ENCODE measurements at places on chromosomes 16 and 17.

- no peak for DNase-seq
These were observed 489.4 kb upstream of the HSBP1 start for GRCh38 chr16:83318390-83318789.

DNA sequence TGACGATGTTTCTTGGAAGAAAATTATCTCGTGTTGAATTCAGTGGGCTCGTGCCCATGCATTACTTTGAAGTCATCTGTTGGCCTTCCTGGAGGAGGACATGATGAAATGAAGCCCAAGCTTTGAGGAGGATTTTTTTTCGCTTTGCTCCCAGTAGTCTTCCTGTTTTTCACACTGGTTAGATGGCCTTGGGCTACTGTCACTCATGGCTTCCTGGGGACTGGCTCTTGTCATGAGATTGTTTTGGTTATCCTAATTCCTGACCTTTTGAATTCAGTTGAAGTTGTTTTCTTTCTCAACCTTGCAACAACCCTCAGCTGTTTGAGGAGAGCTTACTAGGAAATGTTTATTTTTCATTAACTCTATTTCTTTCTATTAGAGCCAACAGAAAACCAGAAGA, 430.7 kb downstream of the HS3ST3B1 start:
- DNase-seq: no peak

DNA sequence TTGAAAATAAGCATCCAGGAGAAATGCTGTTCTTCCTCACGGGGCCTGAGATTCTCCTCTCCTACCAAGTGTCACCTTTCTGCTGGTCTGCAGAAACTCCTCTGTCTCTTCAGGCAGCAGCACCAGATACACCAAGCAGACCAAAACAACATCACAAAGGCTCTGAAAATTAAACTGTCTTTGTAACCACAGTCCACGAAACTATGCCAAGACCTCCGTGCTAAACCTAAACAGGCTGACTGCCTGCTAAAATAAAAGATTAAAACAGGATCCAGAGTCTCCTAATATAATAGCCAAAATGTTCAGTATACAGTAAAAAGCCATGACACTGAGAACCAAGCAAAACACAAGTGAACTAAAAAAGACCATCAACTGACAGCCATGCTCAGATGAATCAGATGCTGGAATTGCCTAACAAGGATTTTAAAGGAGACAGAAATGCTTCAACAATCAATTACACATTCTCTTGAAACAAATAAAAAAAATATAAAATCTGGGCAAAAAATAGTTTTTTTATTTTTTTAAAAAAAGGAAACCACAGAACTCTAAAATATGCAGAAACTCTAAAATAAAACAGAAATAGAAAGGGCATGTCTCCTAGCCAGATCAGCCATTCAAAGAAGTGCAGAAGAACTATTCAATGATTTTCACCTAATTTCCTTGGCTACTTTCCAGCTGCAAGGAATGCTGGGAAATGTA, 50.3 kb upstream of the TOX3 start:
- DNase-seq: no peak

- no peak for DNase-seq
These were observed 18.8 kb downstream of the LGALS3BP start for GRCh38 chr17:78960928-78961327.

DNA sequence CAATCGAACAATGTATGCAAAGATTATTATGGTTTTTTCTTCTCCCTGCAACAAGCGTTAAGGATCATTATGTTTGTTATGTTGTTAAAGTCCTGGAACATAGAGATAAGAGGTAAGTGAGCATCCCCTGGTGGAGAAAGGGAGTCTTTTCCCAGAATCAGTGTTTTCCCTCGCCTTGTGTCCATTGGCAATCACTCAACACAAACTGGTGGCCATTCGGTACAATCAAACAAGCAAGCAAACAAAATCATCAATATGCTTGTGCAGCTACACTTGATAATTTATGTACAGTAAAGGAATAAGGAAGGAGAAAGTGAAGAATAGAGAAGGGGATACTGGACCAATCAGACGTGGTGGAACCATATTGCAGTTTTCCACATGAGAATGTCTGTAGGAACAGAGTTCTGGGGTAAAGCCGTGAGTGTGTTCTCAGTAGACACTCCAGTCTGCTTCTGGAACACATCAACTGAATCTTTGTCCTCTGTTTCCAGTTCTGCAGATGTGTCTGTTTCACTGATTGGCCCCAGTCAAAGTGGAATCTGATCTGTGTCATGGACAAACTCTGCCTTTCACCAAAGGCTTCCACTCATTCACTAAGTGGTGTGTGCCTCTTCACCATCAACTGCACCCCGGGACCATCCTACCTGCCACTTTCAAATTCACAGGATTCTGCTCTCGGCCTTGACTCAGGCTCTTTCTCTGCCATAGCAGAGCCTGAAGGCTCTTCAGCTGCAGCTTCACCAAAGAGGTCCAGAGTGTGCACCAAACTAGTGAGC, 169.5 kb downstream of the AHSP start:
- no peak for DNase-seq

DNA sequence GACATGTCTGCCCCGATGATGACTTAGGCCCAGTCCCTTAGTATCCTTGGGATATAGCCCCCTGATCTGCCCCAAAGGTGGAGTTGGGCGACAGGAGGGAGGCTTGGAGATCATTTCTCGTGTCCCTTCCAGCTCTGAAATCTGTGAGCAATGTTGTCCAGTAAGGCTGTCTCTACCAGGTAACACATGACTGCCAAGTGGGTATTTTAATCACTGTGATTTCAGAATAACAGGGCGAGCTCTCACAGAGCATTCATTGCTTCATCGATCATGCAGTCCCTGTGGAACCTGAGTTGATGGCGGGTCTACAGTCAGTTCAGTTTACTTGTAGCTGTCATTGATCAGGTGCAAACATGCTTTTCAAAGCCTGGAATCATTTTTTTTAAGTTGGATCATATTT, 39.2 kb downstream of the KSR1 start:
- no peak for DNase-seq

DNA sequence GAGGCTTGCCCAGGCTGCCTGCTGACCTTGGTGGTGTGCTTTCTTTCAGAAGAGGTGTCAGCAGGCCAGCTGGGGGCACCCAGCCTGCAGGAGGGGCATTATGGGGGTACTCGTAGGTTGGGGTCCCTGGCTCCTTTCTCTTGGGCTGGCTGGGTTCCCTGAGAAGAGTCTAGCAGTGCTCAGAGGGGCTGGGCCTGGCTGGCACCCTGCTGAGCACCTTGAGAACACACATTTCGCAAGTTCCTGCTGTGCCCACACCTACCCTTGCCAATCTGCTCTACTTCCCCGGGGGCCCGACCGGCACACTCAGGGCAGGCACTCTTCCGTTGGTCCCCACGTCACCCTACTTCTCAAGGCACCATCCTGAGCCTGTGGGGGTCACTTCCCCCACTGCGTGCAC, 5.1 kb downstream of the CEMP1 start:
- DNase-seq: no peak

DNA sequence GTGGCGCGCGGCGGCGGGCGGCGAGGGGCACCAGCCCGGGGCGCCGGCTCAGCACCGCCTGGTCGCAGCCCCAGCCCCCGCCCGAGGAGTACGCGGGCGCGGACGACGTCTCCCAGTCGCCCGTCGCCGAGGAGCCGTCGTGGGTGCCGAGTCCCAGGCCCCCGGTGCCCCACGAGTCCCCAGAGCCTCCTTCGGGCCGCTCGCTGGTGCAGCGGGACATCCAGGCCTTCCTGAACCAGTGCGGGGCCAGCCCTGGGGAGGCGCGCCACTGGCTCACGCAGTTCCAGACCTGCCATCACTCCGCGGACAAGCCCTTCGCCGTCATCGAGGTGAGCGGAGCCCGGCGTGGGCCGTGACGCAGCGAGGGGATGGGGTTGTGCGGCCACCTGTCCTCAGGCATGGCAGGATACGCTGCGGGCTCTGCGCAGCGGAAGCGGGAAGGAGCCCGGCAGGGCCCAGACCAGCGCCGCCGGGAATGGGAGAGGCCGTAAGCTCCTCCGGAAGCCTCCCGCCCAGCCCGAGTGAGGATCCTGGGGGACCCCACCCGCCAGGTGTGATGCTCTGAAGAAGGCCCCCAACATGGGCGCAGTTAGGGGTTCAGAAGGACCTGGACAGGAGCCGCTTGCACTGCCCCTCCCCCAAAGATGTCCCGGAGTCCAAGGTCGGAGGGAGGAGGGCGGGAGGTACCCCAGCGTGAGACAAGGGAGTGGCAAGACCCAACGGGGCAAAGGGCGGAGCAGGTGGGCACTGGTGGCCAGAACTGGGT, 522 bp downstream of the NAGS start:
- DNase-seq: peak; percentile 24

DNA sequence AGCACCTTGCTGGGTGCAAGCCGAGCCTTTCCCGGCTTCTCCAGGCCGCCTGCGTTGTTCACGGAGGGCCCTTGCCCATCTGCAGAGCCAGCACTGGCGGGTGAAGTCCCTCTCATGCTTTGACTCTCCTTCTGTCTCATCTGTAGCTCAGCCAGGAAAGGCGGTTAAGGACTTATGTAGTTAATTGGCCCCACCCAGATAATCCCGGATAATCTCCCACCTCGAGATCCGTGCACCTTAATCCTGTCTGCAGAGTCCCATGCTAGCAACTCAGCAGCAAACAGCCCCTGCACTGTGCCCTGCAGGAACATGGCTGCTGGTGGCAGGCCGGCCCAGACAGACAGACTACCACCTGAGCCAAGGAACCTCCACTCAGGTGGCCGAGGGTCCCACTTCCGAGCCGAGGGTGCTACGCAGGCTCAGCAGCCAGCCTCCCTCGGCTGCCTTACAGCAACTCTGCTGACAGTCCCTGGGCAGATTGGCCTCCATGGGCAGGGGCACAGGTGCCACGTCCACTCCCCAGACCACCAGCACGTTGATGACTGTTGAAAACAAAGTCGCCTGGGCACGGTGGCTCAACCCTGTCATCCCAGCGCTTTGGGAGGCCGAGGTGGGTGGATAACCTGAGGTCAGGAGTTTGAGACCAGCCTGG, 16.9 kb downstream of the RAB40C start:
- no peak for DNase-seq

DNA sequence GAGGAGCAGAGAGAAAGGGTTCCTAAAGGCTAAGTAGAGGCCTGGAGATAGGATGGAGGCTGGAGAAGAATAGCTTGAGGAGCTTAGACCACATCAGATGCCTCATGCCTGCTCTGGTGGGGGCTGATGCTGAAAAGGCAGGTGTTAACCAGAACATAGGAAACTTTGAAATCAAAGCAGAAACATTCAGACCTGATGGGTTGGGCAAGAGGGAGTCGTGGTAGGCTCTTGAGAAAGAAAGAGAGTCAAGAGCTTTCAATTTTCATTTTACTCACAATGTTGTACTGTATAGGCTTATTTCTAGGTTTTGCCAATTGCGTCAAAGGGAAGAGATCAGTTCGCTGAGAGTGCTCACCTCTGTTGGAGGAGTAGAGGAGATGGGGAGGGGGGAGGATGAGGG, 406.6 kb upstream of the SALL1 start:
- DNase-seq: no peak

DNA sequence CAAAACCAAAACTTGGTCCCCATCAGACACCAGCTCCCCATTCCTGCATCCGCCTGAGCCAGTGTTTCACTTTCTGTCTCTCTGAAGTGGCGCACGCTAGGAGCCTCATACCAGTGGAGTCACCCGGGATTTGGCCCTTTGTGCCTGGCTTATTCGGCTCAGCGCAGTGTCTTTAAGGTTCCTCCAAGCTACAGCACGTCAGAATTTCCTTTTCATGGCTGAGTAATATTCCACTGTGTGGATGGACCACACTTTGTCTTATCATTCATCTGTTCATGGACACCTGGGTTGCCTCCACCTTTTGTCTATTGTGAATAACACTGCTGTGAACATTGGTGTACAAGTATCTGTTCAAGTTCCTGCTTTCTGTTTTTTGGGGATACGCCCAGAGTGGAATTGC, 45.2 kb upstream of the CHMP6 start:
- no peak for DNase-seq

DNA sequence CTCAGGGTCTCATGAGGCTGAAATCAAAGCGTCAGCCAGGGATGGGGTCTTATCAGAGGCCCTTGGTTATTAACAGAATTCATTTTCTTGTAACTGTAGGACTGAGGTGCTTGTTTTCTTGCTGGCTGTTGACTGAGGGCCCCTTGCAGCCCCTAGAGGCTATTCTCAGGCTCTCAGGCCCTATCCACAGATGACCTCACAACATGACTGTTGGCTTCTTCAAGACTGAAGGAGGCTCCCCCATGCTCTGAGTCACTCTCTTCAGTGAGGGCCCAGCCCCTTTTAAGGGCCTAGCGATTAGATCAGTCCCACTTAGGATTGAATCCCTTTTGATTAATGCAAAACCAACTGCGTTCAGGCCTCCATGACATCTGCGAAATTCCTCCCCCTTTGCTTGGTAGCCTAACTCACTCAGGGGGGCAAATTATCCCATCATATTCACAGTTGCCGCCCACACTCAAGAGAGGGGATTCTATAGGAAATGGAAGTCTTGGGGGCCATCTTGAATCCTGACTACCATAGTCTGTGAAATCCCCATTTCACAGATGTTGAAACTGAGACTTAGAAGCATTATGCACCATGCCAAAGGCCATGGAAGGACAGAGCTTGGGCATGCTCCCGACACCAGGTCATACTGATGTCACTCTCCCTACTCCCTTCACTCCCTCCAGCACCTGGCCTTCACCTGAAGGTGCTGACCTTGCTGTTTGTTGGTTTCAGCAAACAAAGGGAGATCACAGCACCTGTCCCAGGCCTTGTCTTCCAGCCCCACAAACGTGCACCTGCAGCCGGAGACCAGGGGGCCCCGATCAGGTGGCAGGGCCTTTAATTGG, 592.3 kb downstream of the MAF start:
- DNase-seq: no peak
